ENCODE measurements at places on chromosomes 2 and 18.

GRCh38 chr2:144683107-144683753, 163.3 kb upstream of the ZEB2 start:
- DNase-seq: no peak

- DNase-seq: no peak
Measured at GRCh38 chr2:85945586-85945985, 56.8 kb upstream of the ST3GAL5 start.

DNA sequence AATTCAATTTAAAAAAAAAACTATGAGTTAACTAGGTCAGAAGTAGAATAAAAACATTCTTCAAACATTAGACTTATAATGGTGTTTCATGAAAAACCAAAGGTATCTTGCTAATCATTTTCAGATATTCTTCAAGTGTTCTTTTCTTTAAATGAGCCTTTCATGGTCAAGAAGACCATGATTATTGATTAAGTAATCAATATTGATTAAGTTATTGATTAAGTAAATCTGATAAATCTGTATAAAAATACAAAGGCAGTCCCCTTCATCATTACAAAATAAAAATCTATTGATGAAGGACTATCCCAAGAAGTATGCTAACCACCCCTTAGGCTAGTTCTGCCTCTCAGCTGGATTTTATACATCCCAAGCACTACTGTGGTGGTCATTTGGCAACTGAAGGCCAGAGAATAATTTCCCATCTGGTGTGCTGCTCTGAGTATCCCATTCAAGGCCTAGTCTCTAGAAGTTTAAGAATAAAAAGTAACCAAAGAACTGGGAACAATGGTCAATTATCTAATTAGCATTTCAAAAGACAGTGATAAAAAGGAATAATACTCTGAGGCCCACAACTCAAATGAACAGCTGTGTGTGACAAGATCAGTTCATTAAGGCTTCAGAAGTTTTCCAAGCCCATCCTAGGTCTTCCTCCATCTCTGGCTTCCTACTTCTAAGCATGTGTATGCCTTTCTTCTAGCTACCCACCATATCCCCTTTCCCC, 63.5 kb downstream of the TCF4 start:
- no peak for DNase-seq

DNA sequence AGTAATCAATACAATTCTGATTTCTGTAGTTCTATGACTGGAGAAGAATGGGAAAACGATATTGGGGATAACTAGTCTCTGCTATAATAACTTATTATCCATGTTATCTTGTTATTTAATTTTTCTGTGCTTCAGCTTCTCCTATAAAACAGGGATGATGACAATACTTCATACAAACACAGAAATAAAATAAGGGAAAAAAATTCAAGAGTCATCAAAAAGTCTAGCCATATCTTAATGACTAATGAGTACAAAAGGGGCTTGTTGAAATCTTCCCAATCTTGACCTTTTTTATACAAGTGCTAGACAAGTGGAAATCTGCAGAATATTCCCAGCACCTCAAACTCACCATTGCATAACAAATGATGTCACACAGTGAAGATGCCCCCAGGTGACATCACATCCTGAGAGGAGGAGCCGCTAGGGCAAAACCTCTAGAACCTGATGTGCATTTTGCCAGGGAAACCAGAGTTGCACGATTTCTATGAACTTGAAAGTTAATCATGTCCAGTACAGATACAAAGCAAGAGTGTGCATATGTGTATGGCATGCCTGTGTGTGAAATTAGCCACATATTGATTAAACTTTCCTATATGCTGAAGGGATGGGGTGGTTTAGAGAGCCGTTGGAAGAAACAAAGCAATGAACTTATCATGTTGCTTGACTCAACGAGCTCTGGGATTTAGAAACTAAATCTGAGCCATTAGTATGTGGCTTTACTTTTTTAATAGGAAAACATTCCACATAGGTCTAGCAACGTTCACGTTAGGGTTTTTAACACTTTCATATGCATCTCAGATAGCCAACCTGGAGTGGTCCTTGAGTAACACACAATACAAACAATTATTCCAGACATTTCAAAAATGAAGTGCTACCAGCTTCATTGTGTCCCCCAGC, 278.9 kb downstream of the SLC4A3 start:
- no peak for DNase-seq

GRCh38 chr2:134405611-134406081, 151.8 kb downstream of the MGAT5 start:
- DNase-seq: no peak

GRCh38 chr2:134153294-134153880, 100.5 kb upstream of the MGAT5 start:
- DNase-seq: no peak

DNA sequence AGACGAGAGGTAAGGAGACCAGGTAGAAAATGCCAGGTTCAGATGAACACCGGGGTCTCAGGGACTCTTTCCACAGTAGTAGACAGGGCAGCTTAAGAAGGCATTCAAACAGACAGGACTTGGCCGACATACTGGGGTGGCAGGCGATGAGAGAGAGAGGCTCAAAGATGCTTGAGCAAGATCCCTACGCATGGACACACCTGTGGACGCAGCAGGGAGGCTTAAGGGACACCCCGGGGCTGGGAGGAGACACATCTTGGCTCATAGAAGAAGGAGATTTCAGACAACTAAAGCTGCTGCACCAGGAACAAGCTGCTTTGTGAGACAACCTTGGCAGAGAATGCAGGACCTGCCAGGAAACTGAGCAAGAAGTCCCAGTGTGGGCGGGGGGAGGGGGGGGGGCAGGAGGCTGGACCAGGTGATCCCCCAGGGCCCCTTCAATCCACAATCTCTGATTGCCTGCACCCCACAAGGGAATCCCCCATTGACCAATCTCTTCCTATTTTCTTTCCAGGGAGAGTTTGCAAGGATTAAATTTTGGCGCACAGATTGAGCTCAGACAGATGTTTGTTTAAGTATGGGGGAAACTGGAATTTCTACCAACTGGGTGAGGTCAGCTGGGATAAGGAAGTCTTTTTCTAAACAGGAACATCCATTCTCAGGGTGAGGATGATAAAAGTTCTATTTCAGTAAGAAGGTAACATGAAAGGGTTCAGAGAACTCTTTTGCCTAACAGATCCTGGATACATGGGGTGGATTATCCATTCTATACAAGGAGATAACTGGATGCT, 400.7 kb downstream of the NBAS start:
- no peak for DNase-seq

- no peak for DNase-seq
Measured at GRCh38 chr2:71299507-71299906, 32.1 kb upstream of the ZNF638 start.

- no peak for DNase-seq
Measured at GRCh38 chr2:53347269-53347668, 420.3 kb upstream of the CHAC2 start.

DNA sequence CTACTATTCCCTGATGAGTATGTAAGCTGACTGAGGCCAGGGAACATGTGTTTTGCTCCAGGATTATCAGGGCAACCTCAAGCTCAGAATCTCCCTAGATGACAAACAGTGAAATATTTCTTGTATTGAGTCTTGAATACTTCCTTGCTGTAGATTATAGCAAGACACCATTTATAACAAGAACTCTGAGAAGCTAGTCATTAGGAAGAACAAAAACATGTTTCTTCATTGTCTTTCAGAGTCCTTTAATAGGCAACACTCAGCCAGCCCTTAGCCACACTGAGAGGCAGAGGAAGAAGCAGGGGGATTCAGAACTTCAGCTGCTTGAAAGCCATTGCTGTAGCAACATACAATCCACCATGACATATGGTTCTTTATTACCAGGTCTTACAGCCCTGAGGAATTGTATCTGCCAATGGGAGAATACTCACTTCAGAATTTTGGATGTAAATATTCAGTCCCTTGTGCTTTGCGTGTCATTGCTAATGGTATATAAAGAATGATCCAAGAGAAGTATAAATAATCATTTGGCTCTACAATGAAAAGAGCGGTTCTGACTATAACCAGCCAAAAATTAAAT, 117.5 kb upstream of the NCKAP5 start:
- DNase-seq: no peak

DNA sequence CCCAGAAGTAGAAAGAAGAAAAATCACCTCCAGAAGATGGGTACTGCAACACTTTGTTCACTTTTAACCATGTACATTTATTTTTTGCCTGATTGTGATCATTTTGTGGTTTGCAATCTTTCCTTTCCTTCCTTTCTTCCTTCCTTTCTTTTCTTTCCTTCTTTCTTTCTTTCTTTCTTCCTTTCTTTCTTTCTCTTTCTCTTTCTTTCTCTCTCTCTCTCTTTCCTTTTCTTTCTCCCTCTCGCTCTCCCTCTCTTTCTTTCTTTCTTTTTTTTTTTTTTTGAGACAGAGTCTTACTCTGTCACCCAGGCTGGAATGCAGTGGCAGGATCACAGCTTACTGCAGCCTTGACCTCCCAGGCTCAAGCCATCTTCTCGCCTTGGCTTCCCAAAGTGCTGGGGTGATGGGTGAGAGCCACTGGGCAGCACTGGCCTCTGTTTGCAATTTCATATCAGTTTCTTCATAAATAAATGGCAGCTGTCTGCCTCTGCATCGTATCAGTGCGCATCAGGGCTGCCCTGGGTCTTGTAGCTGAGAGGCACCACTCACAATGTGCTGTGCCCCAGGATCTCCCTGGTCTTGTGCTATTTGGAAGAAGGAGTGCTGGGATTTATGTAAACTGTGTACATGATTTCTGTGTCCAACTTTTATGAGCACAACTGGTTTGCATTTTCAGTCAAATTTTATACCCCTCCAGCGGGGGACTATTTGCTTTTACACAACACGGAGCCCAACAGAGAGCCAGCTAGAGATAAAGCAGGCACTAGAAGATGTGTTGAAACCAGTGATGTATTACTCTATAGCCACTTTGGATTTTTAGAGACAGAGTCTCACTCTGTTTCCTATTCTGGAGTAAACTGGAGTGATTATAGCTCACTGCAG, 6.9 kb upstream of the LIMS2 start:
- no peak for DNase-seq

DNA sequence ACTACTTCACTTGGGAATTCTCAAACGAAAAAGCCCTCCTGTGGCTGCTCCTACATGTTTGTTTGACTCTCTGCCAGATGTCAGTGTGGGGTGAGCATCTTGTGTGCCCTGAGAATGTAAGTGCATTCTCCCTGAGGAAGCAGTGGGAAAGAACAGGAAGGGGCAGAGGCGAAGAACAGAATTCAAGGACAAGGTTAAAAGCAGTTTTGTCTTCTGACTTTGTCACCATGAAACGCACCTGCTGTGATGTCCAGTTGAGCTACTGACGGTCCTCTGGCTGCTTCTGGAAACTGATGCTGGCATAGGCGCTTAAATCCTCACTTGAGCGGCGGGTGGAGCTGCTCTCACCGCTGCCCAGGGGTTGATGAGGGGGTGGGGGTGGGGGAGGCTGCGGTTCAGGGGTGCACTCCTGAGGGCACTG, 4.9 kb downstream of the IRS1 start:
- DNase-seq: no peak

DNA sequence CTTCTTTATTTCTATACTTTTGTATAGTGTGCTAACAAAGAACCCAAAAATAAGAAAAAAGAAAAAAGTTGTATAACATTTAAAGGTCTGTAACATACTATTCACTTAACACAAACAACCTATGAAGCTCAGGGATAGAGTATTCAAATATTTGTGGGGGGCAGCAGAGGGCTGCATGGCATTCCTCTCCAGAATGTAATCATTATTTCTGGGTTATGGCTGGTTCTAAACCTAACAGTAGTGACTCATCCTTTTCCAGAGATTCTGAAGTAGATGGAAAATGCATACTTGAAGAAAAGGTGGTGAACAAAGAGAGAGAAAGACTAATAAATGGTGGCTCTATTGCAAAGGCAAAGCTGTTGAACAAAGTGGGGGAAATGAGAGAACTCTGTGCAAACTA, 249.4 kb downstream of the NRXN1 start:
- DNase-seq: no peak

DNA sequence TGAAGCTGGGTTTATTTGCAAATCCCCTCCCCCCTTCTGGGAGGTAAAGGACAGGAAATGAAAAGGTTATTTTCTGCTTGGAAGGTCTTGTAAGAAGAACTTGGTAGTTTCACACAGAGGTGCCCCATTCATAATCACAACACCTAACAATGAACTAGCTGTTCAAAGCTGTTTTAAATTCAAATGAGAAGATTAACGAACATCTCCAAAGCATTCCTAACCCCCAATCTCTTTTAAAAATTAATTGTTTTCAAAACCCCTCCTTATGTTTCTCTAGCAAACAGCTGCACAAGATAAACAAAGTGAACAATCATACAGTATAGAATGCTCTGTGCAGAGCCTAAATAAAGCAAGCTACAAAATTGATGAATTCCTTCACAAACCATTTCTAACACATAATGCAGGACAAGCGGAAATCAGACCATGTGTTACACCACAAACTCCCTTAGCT, 271.4 kb downstream of the SATB2 start:
- no peak for DNase-seq

- no peak for DNase-seq
Measured at GRCh38 chr2:100852999-100853908, 33.3 kb downstream of the NPAS2 start.

- no peak for DNase-seq
Measured at GRCh38 chr2:53768242-53768542, 588 bp downstream of the CHAC2 start.

DNA sequence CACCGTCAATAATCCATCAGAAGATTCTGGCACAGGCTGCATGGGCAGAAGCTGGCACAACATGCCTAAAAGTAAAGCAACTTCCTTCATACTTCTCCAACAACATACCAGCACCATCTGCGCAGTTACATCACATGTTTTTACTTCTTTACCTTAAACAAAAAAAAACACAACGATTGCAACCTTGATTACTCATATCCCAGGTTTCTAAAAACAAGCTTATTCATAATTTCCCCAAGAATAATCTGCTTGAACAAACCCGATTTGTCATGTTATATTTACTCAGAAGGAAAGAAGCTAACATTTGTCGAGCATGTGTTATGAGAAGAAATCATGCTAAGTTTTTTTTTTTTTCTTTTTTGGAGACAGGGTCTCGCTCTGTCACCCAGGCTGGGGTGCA, 54.7 kb downstream of the THADA start:
- DNase-seq: no peak

DNA sequence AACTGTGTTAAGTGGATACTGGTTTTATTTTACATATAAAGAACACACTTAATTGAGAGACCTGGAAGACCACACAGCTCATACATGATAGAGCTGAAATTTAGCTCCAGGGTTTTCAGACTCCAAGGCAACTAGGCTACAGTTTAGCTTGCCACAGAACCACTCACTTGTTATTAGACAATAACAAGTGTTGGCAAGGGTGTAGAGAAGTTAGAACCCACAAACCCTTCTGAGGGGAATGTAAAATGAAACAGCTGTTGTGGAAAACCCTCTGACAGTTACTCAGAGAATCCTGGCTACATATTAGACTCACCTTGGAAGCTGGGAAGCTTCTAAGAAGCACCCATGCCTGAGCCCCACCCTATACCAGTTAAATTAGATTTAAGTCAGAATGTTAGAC, 75.3 kb downstream of the MAP3K20 start:
- DNase-seq: no peak

- DNase-seq: no peak
Measured at GRCh38 chr2:222404151-222404905, 20.0 kb upstream of the SGPP2 start.

- DNase-seq: no peak
Measured at GRCh38 chr2:29573147-29573546, 348.2 kb downstream of the ALK start.

GRCh38 chr2:221431477-221431876, 140.6 kb downstream of the EPHA4 start:
- DNase-seq: no peak

GRCh38 chr18:22197668-22198067, 28.3 kb downstream of the GATA6 start:
- no peak for DNase-seq

Data from activated T-helper 2 cell treated with anti-CD3 and anti-CD28 coated beads, Interferon-gamma antibody, Interleukin-2, Interleukin-4, amounts not matched to agents 10 μg/mL and 5 μg/mL and 100 μg/mL, durations not matched to agents 14 hours and 24 hours and 36 hours (primary cell).